ENCODE measurements at places on chromosomes 12 and 14. TPM values are rescaled to one million over a fixed set of nuclear protein-coding genes. Genes with fewer than 3 reads are reported as not detected.

TSPAN11 gene
- total RNA-seq, result 27.1 TPM

RASSF9 gene
- 4.3 TPM for total RNA-seq

CCNT1 gene
- total RNA-seq, result 27.3 TPM

TAS2R50 gene
- total RNA-seq, result 10.7 TPM

GLIPR1L1 gene
- total RNA-seq, result not detected

FGF6 gene
- total RNA-seq, result 50.7 TPM

PPP1CC gene
- 140 TPM for total RNA-seq

GRCh38 chr14:92863286-92864080, 59.5 kb upstream of the CHGA start:
- DNase-seq, result peak; percentile 71

DNA sequence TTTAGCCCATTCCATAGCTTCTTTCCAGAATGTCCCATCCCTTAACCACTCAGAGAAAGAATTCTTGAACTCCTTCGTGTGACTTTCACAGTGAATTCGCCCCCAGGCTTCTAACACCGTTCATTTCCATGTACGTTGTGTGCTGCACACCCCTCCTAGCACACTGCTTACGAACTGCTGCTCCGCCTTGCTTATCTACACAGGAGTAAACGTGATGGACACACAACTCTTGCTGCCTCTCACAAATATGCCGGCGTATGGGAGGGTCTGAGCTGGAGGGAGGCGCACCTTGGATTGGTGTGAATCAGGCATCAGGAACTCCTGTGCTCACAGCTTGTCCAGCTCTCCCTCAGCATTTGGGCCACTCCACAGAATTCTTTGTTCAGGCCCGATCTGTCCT, 3.9 kb upstream of the ADGRD1 start:
- DNase-seq, result no peak

DNA sequence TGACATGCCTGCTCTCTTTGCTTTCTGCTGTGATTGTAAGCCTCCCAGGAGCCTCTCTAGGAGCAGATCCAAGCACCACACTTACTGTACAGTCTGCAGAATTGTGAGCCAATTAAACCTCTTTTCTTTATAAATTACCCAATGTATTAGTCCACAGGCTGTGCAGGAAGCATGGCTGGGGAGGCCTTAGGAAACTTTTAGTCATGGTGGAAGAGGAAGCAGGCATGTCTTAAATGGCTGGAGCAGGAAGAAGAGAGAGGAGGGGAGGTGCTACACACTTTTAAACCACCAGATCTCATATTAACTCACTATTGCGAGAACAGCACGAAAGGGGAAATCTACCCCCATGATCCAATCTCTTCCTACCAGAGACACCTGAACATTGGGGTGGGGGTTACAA, 108.9 kb downstream of the DERA start:
- DNase-seq, result no peak

GRCh38 chr12:56336361-56337167, 2.1 kb upstream of the IL23A start:
- DNase-seq, result no peak

- no peak for DNase-seq
Observed at GRCh38 chr12:1360441-1361210, 233.8 kb downstream of the FBXL14 start.

DNA sequence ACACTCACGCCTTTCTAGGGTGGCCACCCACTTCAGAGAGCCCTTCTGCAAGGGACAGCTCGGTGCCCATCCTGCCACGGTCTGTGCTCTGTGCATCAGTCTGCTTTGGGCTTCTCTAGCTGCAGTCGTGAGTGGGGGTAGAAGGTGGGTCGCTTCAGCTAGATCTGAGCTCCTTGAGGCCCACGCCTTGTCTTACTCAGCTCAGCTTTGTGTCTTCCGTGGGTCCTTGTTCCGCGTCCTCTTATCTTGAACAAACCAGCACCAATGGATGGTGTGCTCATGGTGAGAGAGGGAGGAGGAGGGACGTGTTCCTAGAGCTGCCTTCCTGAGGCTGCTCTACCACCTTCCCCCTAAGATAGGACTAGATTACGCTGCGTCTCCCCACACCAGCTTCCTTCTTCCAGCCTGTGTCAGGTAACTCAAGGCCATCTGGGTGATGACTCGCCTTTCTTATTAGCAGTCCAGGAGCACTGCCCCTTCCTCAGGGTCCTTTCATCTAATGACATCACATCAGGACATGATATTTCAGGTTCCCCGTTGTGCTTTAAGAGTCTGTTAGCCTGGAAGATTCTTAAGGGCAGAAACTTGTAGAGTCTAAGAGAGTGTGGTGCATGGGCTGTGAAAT, 118.8 kb downstream of the TSPAN9 start:
- no peak for DNase-seq

DNA sequence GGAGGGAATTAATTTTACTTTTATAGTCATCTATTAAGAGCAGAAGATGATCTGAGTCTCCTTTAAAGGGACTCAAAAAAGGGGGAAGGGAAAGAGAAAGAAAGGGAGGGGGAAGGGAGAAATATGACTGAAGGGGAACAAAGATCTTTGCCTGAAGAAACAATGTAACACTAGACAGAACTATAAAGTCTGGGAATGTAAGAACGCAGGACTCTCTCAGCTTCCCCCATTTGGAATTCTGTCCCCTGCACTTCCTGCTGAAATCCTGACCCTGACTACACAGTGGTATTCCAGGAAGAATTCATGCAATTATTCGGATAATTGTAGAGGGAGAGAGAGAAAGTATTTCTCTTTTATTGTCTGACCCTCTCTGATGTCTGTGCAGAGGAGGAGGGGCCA, 8.6 kb upstream of the HOXC11 start:
- DNase-seq, result no peak

- no peak for DNase-seq
Observed at GRCh38 chr12:121775501-121775900, 18.0 kb downstream of the RHOF start.

GRCh38 chr12:42744539-42745182, 155.1 kb upstream of the PRICKLE1 start:
- DNase-seq, result peak; percentile 79

DNA sequence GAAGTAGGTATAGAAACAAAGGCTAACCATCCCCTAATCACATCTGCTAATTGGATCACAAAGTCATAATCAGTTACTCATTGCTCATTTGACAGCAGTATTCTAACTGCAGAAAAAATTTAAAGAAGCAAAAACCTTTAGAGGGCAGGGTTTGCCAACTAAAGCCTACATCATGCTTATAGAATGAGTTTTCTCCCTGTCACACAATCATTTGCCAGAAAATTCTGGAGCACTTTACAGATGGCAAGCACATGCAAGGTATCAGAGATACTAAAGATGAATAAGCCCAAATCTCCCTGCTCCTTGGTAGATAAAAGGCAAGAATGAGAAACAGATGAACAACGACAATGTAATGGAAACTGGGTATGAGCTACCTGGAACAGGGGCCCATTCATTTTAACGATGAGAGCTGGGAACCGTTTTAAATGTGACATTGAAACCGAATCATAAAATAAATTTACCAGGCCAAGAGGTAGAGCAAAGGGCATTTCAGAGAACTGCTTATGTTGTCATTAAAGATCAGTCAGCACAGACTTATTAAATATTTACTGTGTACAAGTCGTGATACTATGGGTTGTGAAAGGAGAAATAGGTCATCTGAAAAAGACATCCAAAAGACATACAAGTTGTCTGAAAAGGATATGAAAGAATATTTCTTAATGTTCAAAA, 211.4 kb upstream of the ABCD2 start:
- DNase-seq, result no peak

DNA sequence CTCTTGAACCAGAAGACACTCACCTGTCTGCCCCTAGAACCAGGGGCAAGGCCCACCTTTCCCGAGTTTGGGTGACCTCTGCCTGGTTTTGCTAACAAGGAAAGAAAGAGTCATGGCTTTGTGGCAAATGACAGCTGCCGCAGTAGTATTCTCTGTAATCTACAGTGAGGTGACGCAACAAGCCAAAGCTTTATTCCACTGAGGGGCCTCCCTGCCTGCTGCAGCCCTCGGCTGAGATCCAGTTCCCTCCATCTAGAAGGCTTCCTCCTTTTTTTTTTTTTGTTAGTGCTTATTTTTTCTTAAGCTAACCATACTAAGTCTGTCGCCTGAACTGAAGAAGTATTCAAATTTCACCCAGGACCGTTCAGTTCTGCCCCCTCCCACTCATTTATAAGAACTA, 142.3 kb upstream of the TMCC3 start:
- peak; percentile 71 for DNase-seq

DNA sequence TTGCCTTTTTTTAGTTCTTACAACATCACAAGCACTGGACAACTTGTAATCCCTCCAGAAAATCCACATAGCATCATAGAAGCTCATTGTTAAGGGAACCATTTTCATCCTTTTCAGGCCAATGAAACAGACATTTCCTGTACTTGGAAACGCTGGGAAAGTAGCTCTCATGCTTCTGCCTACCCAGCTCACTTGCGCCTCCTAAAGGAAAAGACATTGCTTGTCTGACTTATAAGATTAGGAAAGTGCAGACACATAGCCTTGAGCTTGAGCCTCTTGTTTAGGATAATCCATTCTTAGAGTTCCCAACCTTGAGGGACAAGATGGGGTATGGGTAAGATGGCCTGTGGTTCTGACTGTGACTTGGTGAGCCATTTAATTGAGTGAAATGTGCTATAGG, 589.5 kb downstream of the NOVA1 start:
- DNase-seq, result no peak

DNA sequence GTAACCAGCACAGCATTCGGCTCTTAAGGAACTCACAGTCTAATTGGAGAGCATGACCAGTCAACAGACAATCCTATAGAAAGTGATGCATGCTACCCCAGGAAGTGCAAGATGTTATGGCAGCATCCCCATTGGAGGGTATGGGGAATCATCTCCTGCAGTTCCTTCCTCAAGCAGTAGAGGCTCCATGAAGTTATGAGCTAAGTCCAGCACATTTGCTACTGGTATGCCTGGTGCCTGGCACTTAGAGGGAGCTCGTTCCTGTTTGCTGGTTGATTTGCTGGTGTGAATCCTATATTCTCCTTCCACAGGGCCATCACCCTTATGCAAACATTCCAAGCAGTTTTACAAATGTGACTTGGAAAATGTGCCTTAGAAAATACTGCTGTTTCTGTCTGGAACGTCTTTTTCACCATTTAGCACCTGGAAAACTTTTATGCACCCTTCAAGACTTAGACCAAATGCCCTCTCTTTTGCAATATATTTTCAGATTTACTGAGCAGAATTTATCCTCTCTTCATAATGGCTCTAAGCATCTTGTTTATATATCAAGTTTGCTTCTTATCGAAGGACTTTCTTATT, 136.1 kb upstream of the WSCD2 start:
- DNase-seq, result peak; percentile 16

DNA sequence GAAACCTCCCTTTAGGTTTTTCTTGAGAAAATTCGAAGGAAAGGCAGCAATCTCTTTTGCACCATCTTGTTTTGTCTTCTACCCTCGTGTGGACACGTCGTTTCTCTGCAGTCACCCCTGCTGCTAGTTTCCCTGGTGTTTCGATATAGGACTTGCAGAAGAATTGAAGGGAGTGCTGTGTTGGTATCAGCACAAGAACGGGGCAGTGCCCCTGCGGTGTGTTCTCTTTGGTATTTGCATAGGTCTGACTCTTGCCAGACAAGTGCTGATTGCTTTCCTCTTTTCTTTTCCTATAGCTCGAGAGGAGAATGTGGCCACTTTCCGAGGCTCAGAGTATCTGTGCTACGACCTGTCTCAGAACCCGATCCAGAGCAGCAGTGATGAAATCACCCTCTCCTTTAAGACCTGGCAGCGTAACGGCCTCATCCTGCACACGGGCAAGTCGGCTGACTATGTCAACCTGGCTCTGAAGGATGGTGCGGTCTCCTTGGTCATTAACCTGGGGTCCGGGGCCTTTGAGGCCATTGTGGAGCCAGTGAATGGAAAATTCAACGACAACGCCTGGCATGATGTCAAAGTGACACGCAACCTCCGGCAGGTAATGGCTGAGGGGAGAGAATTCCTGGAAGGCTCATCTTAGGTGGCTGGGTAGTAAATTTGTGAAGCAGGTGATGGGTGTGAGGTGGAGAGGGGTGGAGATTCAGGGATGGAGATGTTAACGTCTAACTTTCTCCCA, 474.8 kb downstream of the NRXN3 start:
- DNase-seq, result no peak

- DNase-seq, result peak; percentile 87
Observed at GRCh38 chr12:56154246-56154771, 1.9 kb downstream of the MYL6B start.

GRCh38 chr12:54175200-54175963, 13.4 kb downstream of the SMUG1 start:
- no peak for DNase-seq

DNA sequence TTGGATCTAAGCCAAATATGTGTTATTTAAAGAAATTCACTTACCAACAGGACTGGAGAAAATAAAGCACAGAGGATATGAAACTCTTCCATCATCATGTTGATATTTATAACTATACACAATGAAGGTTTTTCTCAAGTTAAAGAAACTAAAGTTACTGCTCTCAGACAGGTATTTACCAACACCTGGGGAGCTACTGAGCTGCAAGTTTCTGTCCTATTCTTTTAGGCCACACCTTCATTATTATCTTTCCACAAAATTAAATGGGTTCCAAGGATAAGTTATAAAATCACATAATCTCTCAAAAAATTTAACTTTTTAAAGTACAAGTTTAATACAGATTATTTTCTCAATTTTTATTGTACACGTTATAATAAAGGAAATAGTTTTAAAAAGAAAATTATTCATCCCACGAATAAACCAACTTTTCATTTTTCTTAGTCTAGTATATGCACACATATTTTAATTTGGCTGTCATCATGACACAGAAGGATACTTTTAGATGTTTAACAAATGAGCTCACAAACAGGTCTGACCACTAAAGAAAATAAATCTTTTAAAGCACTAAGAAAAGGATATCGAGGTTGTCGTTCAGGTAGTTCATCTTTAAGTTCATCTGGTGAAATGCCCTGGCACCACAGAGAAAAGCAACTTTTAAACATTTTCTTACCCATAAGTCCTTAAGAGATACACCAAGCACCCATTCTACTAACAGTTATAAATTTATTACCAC, 7.8 kb downstream of the GMFB start:
- DNase-seq, result no peak

DNA sequence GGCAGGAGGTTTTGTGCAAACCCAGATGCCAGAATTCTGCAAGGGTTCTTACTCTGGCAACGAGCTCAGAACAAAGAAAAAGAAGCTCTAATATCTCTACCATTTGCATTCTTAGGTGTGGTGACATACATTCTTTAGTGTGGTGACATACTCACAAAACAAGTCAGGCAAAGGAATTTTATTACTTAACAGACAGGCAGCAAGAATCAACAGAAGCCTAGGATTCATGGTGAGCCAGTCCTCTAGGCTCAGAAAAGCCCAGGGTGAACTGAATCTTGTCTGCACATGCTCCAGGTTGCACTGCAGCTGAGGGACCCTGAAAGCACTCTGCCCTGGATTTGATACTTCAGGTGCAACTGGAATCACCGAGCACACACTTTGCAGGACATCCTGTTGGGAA, 122.4 kb upstream of the PTPRQ start:
- DNase-seq, result peak; percentile 55

DNA sequence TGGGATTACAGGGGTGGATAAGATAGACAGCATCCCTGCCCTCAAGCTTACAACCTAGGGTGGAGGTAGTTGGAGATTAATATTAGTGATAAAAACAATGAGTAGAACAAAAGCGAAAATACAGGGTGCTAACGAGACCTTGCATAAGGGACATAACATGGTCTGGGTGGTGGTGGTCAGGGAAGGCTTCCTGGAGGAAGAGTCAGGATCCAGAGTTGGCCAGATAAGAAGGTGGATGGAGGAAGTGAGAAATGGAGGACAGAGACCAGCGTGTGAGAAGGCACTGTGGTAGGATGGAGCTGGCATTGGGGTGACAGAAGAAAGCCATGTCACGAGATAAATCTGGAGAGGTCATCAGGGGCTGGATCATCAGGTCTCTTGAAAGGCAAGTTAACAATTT, 19.2 kb downstream of the NOS1 start:
- no peak for DNase-seq
